ENCODE measurements at places on chromosomes 6 and 20. TPM values are rescaled to one million over a fixed set of nuclear protein-coding genes. Genes with fewer than 3 reads are reported as not detected.
A peak's percentile ranks its signal among the peaks of the same experiment; 100 is the strongest.

- DNase-seq = no peak
- H3K27ac ChIP-seq = no peak overlapping the region
- no peaks in the 10 kb centered on the region for H3K36me3 ChIP-seq
Measured at GRCh38 chr6:161833099-161833860, 559.4 kb upstream of the AGPAT4 start.

DNA sequence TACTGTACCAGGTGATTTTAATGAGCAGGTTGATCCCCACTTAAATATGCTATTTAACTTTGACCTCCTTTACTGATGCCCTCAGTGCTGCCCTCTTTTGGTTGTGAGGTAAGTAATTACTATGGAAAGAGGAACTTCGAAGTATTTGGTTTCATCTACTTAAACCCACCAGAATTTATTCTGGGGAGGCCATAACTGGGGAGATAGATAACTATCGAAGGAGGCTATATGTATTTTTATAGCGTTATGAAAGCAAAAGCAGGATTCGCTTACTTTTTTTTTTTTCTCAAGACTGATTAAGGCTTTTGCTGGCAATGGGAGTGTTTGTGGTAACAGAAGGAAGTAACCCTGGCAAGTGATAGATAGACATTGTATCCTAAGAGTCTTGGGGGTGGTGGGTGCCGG lies 168.9 kb upstream of the CENPW start:
- DNase-seq = peak; percentile 39
- no peak overlapping the region for H3K4me3 ChIP-seq
- no peaks in the 10 kb centered on the region for H3K27me3 ChIP-seq
- no peak overlapping the region for H3K27ac ChIP-seq

DNA sequence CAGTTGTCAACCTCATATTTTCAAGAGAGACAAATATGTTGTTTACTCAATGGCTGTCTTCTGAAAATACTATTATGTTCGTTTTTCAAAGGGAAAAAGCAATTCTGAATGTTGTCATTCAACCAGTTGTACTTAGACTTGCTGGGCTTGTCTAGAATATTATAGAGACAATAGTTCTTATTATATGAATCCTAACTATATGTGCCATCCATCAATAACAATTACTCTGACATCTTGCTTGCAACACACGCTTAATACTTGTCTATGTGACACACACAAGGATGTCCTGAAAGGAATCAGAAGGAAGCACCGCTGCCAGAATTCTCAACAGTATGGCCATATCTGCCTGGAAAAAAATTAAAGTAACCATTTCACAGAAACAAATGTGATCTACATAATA lies 283.3 kb upstream of the NRSN1 start:
- H3K27ac ChIP-seq = no peak overlapping the region
- no peaks in the 10 kb centered on the region for H3K4me1 ChIP-seq
- no peak overlapping the region for H3K4me3 ChIP-seq
- H3K36me3 ChIP-seq = no peaks in the 10 kb centered on the region

DNA sequence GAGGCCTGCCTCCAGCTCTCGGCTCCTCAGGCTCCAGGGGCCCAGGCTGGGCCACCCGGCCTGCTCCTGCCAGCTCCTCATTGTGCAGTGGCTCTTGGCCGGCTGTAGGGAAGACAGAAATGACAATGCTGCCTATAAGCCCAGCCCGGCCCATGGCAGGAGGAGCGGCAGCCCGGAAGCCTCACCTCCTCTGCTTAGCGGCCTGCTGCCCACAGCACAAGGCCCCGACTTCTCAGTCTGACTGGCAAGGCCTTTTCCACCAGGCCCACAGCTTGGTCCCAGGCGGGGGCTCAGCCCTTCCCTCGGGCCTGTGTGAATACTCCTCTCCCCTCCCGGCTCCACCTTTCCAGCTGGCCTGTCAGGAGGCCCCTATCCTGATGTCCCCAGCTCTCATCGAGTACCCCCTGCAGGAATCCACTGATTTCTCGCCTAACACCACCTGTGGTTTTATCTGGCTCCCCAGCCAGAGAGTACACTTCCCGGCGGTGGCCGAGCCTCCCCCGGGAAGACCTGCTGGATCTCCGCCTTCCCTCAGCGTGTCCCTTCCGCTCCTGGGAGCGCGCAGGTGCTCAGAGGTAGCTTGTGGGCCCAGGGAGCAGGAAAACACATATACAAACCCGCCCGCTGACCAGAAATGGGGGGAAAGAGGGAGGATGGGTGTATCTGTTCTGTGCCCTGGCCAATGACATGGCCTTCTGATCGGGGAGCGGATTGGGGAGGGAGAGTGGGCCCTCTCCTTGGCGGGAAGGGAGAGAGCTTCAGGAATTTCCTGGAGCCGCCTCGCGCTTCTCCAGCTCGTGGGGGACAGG lies 963 bp downstream of the DDRGK1 start:
- no peaks in the 10 kb centered on the region for H3K27me3 ChIP-seq
- H3K4me1 ChIP-seq = peaks cover 13% of the 10 kb centered on the region
- peak; percentile 42 for DNase-seq
- H3K27ac ChIP-seq = peak overlapping the region; percentile 97
- H3K36me3 ChIP-seq = peaks cover 26% of the 10 kb centered on the region

- H3K4me3 ChIP-seq = no peak overlapping the region
- no peak overlapping the region for H3K27ac ChIP-seq
Measured at GRCh38 chr6:107355659-107356058, 103.7 kb downstream of the PDSS2 start.

DNA sequence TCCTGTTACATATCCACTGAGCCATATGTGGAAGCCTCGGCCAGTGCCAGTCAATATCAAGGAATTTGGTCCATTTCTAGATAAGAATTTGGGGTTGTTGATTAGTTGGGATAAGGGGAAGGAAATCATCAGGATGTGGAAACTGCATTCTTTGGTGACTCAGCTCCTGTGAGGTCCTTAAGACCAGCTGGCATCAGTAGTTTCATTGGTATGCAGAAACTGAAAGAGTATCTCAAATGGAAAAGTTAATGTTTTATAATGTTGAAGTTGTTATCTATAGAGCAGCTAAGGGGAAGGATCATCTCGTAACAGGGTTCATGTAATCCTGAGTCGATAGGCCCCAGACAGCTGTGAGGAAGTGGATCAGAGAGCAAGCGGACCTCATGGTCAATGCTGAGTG lies 87.9 kb upstream of the PRND start:
- no peaks in the 10 kb centered on the region for H3K27me3 ChIP-seq
- no peaks in the 10 kb centered on the region for H3K4me1 ChIP-seq
- no peak overlapping the region for H3K27ac ChIP-seq

GRCh38 chr6:169837529-169838250 lies 86.3 kb downstream of the ERMARD start:
- no peak for DNase-seq
- no peaks in the 10 kb centered on the region for H3K4me1 ChIP-seq
- no peak overlapping the region for H3K4me3 ChIP-seq
- H3K27me3 ChIP-seq = peaks cover 15% of the 10 kb centered on the region
- H3K36me3 ChIP-seq = no peaks in the 10 kb centered on the region
- no peak overlapping the region for H3K27ac ChIP-seq

DNA sequence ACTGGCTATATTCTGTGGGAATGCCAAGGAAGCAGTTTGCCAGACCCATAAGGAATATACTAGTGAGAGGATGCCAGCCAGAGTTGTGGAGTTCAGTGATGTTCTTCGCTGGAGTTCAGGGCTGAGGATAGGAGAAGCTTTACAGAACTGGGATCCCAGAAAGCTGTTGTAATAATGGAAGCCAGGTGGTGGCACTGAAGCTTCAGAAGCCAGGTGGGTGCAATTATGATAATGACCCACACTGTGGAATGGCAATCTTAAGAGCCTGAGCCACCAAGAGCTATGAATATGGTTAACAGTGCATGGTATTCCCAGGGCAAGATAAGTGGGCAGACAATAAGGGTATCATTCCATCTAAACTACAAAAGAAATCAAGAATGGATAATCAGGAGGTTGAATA lies 25.1 kb upstream of the ENPP1 start:
- H3K4me1 ChIP-seq = no peaks in the 10 kb centered on the region
- H3K27me3 ChIP-seq = peaks cover 7% of the 10 kb centered on the region
- no peak overlapping the region for H3K4me3 ChIP-seq
- no peak for DNase-seq
- no peaks in the 10 kb centered on the region for H3K36me3 ChIP-seq
- no peak overlapping the region for H3K27ac ChIP-seq

- no peak overlapping the region for H3K27ac ChIP-seq
- no peak overlapping the region for H3K4me3 ChIP-seq
- no peaks in the 10 kb centered on the region for H3K4me1 ChIP-seq
- no peaks in the 10 kb centered on the region for H3K36me3 ChIP-seq
- no peaks in the 10 kb centered on the region for H3K27me3 ChIP-seq
Measured at GRCh38 chr20:50399917-50400704, 110.1 kb upstream of the PTPN1 start.

DNA sequence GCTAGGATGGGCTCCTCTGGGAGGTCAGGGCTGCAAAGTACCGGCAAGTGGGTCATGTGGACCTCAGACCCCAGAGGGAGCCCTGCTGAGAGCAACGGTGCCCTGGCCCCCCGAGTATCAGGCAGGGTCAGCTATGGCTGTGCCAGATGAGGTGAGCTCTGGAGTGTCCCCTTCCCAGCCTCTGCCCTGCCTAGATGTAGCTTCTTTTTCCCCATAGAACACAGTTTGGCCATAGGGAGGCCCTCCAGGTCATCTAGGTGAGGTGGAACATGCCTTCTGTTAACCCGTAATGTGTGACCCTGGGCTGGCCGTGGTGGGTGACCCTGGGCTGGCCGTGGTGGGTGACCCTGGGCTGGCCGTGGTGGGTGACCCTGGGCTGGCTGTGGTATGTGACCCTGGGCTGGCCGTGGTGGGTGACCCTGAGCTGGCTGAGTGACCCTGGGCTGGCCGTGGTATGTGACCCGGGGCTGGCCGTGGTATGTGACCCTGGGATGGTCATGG lies 21.2 kb upstream of the PCMTD2 start:
- no peaks in the 10 kb centered on the region for H3K27me3 ChIP-seq
- DNase-seq = no peak
- H3K27ac ChIP-seq = no peak overlapping the region
- no peak overlapping the region for H3K4me3 ChIP-seq
- H3K36me3 ChIP-seq = no peaks in the 10 kb centered on the region

GRCh38 chr6:107064579-107065065 lies 36.6 kb downstream of the MTRES1 start:
- H3K4me3 ChIP-seq = no peak overlapping the region
- no peaks in the 10 kb centered on the region for H3K27me3 ChIP-seq
- peaks cover 35% of the 10 kb centered on the region for H3K4me1 ChIP-seq
- no peak overlapping the region for H3K27ac ChIP-seq
- H3K36me3 ChIP-seq = peaks cover 10% of the 10 kb centered on the region

- DNase-seq = no peak
- no peak overlapping the region for H3K4me3 ChIP-seq
- peaks cover 32% of the 10 kb centered on the region for H3K27me3 ChIP-seq
- H3K27ac ChIP-seq = no peak overlapping the region
- H3K4me1 ChIP-seq = no peaks in the 10 kb centered on the region
- no peaks in the 10 kb centered on the region for H3K36me3 ChIP-seq
Measured at GRCh38 chr6:7566107-7566506, 23.9 kb upstream of the SNRNP48 start.

GRCh38 chr6:133707456-133707855 lies 181.5 kb upstream of the TCF21 start:
- no peaks in the 10 kb centered on the region for H3K4me1 ChIP-seq
- DNase-seq = no peak
- no peaks in the 10 kb centered on the region for H3K36me3 ChIP-seq
- peaks cover 5% of the 10 kb centered on the region for H3K27me3 ChIP-seq

GRCh38 chr6:111061508-111061907 lies 25.8 kb upstream of the SLC16A10 start:
- H3K4me3 ChIP-seq = no peak overlapping the region
- H3K27ac ChIP-seq = no peak overlapping the region
- no peak for DNase-seq
- H3K36me3 ChIP-seq = peaks cover 3% of the 10 kb centered on the region

GRCh38 chr6:148500402-148500801 lies 157.8 kb downstream of the SASH1 start:
- no peak for DNase-seq
- H3K4me3 ChIP-seq = no peak overlapping the region
- no peaks in the 10 kb centered on the region for H3K4me1 ChIP-seq
- H3K27ac ChIP-seq = no peak overlapping the region

GRCh38 chr6:47404435-47404834 lies 73.2 kb upstream of the CD2AP start:
- H3K27me3 ChIP-seq = peaks cover 2% of the 10 kb centered on the region
- no peaks in the 10 kb centered on the region for H3K36me3 ChIP-seq
- no peaks in the 10 kb centered on the region for H3K4me1 ChIP-seq
- no peak overlapping the region for H3K4me3 ChIP-seq
- no peak for DNase-seq

DNA sequence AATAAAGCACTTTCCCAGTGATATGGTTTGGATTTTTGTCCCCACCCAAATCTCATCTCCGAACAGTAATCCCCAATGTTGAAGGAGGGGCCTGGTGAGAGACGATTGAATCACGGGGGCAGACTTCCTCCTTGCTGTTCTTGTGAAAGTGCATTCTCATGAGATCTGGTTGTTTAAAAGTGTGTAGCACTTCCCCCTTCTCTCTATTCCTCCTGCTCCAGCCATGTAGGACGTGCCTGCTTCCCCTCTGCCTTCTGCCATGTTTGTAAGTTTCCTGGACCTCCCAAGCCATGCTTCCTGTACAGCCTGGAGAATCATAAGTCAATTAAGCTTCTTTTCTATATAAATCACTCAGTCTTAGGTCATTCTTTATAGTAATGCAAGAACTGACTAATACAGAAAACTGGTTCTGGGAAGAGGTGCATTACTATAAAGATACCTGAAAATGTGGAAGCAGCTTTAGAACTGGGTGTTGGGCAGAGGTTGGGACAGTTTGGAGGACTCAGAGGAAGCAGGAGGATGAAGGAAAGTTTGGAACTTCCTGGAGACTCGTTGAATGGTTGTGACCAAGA lies 7.4 kb downstream of the EPM2A start:
- DNase-seq = no peak
- H3K27me3 ChIP-seq = no peaks in the 10 kb centered on the region
- H3K4me1 ChIP-seq = peaks cover 23% of the 10 kb centered on the region
- H3K4me3 ChIP-seq = no peak overlapping the region
- H3K36me3 ChIP-seq = peaks cover 31% of the 10 kb centered on the region

Gene EPHA7
- total RNA-seq = not detected

Gene SOX18
- total RNA-seq = not detected

Gene DAAM2
- total RNA-seq = not detected

Gene VSX1
- not detected for total RNA-seq

Gene TRIM10
- total RNA-seq = 0.19 TPM

Gene HLA-DQB2
- total RNA-seq = not detected

Measured in activated naive CD4-positive, alpha-beta T cell treated with anti-CD3 and anti-CD28 coated beads for 36 hours (primary cell).